Type B pancreatic cell (in vitro differentiated cells): ENCODE measurements at places on chromosomes 1 and 21. TPM values are rescaled to one million over a fixed set of nuclear protein-coding genes. Genes with fewer than 3 reads are reported as not detected.

GRCh38 chr1:221845650-221846371, 103.9 kb upstream of the DUSP10 start:
- no peak for DNase-seq

DNA sequence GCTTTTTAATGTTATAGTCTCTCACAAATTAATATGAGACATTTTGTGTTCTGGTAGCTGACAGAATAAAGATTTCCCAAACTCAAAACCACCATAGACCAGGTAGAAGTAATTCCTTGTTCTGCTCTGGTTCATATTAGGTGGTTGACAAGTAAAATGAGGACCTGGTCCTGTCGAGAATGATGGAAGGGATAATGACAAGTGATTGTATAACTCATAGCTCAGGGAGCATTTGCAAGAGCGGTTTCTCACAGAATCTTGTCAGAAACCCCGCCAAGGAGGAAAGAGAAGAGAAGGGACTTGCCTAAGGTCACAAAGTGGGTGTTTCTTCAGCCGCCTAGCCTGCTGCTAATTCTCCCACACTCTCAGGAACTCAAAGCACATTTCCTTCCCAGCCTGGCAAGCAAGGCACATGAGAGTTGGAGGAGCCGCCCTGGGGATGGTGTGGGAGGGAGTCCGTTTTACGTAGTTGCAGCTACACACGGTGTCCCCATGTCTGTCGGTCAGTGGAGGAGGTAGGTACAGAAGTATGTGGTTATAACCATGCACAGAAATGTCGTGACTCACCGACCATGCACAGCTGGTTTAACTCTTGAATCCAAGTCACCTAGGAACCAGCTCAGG, 46.5 kb downstream of the SAMD13 start:
- no peak for DNase-seq

DNA sequence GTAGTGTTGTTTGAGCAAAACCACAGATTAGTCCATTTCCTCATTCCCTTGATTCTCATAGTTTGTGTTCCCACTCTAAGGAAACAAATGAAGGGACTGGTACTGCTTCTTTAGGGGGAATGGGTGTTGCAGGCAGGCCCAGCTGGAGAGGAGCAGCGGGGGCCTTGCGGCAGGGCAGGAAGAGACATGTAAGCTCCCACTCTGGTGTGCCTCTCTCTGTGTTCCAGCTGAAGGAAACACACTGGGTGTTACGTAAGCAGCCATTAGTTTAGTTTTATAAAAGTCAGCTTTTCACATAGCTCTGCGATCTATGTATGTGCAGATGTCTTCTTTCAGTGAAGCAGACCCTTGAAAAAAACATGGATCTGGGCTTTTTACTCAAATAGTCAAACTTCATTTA, 99.5 kb downstream of the CACHD1 start:
- DNase-seq: no peak

GRCh38 chr1:72122099-72122880, 160.0 kb downstream of the NEGR1 start:
- DNase-seq: no peak

GRCh38 chr21:25639551-25640201, 618 bp downstream of the JAM2 start:
- peak; percentile 71 for DNase-seq

DNA sequence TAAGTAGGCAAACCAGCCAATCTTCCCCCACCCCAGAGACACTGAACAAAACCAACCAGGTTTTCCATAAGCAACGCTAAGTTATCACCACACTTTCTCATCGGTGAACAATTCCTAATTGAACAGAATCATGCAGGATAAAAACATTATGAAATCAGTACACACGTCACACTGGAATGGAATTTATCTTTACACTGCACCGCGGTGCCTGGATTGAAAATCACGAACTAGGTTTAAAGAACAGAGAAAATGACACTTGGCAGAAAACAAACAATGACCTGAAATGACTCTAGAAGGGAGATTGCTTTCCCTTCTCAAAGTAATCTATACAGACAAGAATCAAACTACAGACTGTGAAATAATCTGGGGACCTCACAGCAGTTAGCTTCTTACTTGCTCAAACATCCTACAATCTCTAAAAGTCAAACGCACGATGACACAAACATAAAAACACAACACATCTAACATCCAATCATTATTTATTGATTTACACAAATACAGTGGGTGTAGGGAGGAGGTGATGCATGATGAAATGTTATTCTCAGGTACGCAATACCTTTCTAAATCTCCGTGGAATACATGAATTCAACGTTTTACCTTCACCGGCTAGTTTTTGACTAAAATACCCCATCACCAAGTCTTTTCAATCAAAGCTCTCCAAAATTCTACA, 1.9 kb downstream of the EIF4G3 start:
- DNase-seq: no peak

DNA sequence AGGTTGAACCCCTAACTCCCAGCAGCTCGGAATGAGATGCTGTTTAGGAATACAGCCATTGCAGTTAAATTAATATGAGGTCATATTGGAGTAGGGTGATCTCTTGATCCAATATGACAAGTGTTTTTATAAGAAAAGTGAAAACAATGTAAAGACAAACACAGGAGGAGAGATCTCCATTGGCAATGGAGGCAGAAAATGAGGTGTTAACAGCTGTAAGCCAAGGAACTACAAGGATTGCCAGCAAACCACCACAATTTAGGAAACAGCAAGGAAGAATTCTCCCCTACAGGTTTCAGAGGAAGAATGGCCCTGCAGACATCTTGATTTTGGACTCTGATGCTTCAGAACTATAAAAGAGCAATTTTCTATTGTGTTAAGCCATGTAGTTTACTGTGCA, 774.3 kb downstream of the MRPL39 start:
- DNase-seq: no peak

- no peak for DNase-seq
These were observed 9.9 kb upstream of the CHI3L1 start for GRCh38 chr1:203196371-203196770.

- no peak for DNase-seq
These were observed 40.8 kb upstream of the TP53BP2 start for GRCh38 chr1:223886516-223886921.

DNA sequence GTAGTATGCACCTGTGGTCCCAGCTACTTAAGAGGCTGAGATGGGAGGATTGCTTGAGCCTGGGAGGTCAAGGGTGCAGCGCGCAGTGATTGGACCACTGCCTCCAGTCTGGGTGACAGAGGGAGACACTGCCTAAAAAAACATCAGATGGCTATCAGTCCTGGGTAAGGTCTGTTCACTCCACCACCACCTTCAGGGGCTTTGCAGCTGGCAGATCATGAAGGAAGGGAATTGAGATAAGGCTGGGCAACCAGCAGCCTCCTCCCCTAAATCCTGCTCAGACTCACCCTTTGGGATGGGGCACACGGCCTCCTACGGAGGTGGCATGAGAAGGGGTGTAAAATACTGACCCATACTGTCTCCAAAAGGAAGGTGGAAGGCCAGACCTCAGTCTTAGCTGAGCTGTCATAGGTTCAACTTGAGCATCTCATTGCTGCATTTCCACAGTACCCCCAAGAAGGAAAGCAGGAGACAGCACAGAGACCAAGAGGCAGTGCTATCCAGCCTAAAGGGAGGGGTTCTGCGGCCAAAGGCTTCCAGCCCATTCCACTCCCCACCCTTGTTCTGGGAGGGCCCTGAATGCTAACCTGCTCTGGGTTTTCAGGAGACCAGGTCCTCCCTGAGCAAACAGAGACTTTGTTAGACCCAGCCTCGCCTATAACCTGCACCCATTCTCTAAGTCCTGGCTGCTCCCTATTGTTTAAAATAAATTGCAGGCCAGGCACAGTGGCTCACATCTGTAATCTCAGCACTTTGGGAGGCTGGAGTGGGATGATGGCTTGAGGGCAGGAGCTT, 13.7 kb downstream of the SLC45A3 start:
- DNase-seq: no peak

GRCh38 chr21:41317063-41317392, 427 bp downstream of the FAM3B start:
- no peak for DNase-seq

DNA sequence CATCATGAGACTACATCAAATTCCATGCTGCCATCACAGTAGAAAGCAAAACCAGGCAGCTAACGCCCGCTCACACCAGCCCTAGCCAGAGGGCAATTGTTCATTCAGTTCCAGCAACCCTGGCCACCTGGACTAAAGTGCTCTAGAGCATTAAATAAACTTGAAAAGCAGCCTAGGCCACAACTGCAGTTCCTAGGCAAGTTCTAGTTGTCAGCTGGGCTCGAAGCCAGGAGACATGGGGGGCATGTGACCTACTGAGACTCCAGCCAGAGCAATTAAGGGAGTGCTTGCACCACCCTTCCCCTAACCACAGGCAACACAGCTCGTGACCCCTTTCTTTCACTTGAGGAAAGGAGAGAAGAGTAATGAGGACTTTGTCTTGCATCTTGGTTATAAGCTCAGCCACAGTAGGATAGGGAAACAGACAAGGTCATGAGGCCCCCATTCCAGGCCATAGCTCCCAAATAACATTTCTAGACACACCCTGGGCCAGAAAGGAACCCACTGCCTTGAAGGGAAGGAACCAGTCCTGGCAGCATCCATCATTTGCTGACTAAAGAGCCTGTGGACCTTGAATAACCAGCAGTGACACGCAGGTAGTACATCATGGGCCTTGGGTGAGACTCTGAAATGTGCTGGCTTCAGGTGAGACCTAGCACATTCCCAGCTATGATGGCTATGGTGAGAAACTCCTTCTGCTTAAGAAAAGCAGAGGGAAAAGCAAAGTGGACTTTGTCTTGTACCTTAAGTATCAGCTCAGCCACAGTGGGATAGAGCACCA, 77.0 kb downstream of the ZZZ3 start:
- DNase-seq: no peak

- no peak for DNase-seq
These were observed 35.8 kb downstream of the NDUFS5 start for GRCh38 chr1:39061951-39062350.

DNA sequence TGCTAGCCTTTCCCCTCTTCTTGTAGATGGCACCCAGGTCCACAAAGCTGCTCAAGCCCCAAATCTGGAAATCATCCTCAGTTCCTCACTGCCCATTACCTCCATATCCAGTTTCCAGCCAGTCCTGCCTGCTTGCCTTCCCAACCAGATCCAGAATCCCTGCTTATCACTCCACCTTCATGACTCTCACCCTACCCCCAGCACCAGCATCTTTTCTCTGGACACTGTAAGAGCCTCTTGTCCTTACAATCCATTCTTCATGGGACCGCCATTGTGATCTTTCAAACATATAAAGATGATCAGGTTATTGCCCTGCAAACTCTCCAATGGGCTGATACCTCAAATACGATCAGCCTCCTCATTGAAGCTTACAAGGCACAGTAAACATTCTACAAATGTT, 23.5 kb upstream of the NPL start:
- DNase-seq: no peak

The SPATA21 gene
- not detected in 2 replicates for total RNA-seq

The VAV3 gene
- 10.0 and 12.3 TPM in 2 replicates for total RNA-seq

The FABP3 gene
- 16.4 and 18.8 TPM in 2 replicates for total RNA-seq

The LSM10 gene
- total RNA-seq: 32.3 and 36.4 TPM in 2 replicates

The PRR9 gene
- total RNA-seq: not detected in 2 replicates

The CRP gene
- 0.52 TPM in 1 of 2 replicates, not detected in the other for total RNA-seq
